Activated naive CD4-positive, alpha-beta T cell (primary cell): ENCODE measurements at places on chromosomes 5 and 9.

GRCh38 chr9:97726716-97727115, 29.6 kb upstream of the XPA start:
- no peak for DNase-seq

GRCh38 chr5:59682542-59682941, 211.0 kb downstream of the PDE4D start:
- DNase-seq = no peak

- DNase-seq = no peak
These were observed 74.5 kb downstream of the PRR16 start for GRCh38 chr5:120538644-120539043.

GRCh38 chr5:150214289-150214688, 24.4 kb downstream of the SLC6A7 start:
- no peak for DNase-seq

DNA sequence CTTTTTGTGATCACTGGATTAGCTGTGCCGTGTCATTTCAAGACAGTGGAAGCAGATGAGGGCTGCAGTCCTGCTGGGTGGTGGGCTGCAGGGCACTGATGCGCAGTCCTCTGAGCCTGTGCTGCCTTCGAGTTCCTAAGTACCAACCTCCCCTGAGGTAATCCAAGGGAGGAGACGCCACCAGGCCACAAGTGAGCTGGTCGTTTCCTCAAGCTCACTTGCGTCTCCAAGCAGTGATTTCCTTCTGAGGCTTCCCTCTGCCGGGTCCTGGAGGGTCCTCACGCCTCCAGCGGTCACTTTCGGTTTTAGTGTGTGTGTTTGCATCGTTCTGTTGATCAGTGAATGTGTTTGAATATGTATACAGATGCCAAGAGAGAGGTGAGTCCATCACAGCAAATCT, 115.7 kb downstream of the TRIO start:
- no peak for DNase-seq

- DNase-seq = no peak
These were observed 47.7 kb upstream of the GLRX start for GRCh38 chr5:95870105-95870672.

DNA sequence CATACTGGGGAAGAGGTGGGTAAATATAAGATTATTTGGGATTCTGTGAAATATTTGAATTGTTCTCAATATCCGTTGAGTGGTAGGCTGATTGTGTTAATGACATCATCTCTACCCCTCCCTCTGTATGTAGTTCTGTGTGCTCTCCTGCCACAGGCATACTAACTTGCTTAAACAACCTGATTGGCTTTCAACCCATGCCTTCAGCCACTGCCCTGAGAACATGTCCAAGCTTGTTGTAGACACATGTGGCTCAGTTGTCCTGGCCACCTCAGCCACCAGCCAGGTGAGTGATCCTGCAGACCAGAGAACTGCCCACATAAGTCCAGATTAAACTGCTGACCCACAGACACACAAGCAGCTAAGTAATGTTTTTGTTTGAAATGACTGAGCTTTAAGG, 31.1 kb downstream of the ANKS6 start:
- DNase-seq = no peak

- DNase-seq = no peak
These were observed 102.7 kb upstream of the IER5L start for GRCh38 chr9:129280623-129281271.

DNA sequence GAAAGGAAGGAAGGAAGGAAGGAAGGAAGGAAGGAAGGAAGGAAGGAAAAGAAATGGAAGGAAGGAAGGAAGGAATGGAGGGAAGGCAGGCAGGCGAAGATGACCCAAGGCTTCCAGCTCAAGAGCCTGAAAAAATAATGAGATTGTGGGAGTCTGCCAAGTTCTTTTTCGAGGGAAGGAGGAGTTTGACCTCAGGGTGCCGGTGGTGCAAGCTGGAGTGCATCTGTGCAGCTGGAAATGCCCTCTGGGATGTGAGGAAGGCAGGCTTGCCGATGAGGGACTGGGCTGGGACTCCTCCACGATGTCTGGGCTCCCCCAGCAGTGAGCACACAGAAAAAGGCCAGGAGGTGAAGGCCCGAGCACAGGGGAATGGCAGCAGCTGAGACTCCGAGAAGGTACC, 154.9 kb upstream of the DAPK1 start:
- DNase-seq = no peak

- DNase-seq = no peak
These were observed 996 bp downstream of the NXNL2 start for GRCh38 chr9:88536023-88536324.

GRCh38 chr5:133240425-133241091, 188.7 kb downstream of the HSPA4 start:
- no peak for DNase-seq
